ENCODE measurements at places on chromosomes 12 and 14. TPM values are rescaled to one million over a fixed set of nuclear protein-coding genes. Genes with fewer than 3 reads are reported as not detected.

The SERPINA10 gene
- not detected for total RNA-seq

The NR2C1 gene
- total RNA-seq: 40.1 TPM

- H3K4me3 ChIP-seq: no peak overlapping the region
- peaks cover 4% of the 10 kb centered on the region for H3K4me1 ChIP-seq
- DNase-seq: no peak
- H3K36me3 ChIP-seq: no peaks in the 10 kb centered on the region
Measured at GRCh38 chr12:132471011-132471857, 18.7 kb upstream of the FBRSL1 start.

GRCh38 chr14:71141701-71142374 lies 234.6 kb downstream of the PCNX1 start:
- H3K4me3 ChIP-seq: no peak overlapping the region
- DNase-seq: no peak
- no peaks in the 10 kb centered on the region for H3K27me3 ChIP-seq
- peaks cover 5% of the 10 kb centered on the region for H3K4me1 ChIP-seq
- H3K36me3 ChIP-seq: no peaks in the 10 kb centered on the region
- H3K27ac ChIP-seq: no peak overlapping the region

DNA sequence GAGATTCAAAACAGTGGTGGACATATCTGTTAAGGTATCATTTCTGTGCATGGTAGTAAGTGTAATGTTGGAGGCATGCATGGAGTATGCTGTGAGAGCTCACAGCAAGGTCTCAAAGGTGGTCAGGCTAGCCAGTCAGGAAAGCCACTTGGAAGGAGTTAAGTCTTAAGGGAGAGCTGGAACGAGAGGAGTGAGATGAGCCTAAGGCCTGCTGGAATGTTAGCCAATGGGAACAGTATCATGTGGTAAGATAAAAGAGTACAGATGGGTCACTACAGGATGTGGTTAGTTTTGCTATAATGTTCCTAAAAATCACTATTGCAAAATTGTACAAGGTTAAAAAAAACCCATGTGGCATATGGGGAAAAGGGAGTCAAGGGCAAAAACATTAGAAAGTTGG lies 311.7 kb upstream of the E2F7 start:
- H3K27me3 ChIP-seq: no peaks in the 10 kb centered on the region
- no peak overlapping the region for H3K4me3 ChIP-seq
- H3K27ac ChIP-seq: no peak overlapping the region
- no peaks in the 10 kb centered on the region for H3K36me3 ChIP-seq

DNA sequence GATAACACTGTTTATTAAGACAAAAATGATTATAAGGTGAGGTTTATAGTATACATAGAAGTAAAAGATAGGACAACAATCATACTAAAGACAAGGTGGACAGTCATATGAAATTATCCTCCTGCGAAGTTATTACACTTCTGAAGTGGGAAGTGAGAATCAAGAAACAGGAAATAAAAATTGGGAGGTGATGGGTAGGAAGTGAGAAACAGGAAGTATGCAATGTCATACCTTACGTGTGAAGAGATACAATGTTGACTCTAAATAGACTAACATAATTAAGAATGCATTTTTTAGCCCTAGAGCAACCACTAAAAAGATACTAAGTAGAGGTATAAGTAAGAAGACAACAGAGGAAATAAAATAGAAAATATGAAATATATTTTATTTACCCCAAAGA lies 43.7 kb downstream of the GRIN2B start:
- no peak for DNase-seq
- H3K36me3 ChIP-seq: no peaks in the 10 kb centered on the region
- H3K27ac ChIP-seq: no peak overlapping the region
